ENCODE measurements at places on chromosomes 13 and 19.

DNA sequence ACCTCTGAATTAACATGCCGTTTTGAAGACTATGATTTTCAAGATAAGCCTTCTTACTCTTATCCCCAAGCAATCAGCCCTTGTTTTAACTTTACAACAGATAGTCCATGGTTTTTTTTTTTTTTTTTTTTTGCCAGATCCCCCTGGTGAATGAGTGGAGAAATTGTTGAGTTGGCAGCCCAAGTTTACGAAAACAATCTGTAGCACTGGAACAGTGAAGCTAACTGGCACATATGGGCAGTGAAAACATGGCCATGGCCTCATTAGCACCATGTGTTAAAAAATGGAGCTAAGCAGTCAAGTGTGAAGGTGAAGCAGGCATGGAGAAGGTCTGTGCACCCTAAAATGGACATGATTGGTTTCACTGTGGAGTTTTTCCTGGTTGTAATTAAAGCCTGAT is 812.1 kb upstream of the MIR17HG start:
- DNase-seq = no peak

DNA sequence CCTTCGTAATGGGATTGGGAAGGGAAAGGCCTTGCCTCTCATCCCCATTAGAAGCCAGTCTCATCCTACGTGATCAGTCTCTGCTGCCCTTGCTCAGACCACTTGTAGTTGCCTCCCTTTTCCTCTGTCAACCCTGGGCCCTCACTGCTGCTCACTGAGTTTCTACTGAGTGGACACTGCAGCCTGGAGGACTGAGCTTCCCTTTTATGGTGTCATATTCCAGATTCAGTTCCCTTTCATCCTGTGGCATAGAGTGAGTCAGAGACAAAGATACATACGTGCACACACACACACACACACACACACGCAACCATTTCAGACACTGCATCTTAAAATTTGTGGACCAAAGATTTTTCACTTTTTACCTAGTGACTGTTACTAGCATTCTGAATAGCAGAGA is 56.6 kb downstream of the COG3 start:
- no peak for DNase-seq

DNA sequence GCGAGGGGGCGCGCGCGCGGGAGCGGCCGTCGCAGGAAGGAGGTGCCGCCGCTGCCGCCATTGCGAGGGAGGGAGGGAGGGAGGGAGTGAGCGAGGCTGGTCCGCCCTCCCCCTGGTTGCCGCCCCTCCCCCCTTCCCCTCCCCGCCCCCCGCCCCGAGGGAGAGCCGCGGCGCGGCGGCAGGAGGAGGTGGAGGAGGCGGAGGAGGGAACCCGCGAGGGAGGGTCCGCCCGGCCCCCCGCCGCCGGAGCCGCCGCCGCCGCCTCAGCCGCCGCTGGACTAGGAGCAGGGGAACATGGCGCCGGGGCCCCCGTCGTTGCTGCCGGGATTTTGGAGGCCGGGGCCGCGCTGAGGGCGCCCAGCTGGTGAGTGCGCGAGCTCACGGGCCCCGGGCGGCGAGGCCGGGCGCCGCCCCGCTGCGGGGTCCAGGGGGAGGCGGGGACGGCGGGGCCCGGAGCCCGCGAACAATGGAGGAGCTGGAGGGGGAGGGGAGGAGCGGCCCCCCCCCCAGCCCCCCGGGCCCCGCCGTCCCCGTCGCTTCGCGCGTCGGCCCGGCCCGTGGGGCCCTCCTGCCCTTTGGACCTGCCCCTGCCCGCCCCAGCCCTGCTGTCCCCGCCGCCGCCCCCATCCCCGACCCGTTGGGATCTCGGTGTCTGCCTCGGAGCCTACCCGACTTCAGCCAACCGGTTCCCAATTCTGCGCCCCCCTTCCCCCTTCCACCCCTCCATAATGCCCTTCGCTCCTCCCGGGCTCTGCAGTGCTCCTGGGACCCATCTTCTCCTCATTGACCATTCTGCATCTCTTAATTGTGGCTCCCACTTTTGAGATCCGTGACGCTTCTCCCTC is at the start of gene ARHGAP35:
ARHGAP35 (plus strand) TSS at position 152 of the 845 bp plus-strand sequence. CDS start 57,679 bp downstream, outside the sequence.
- DNase-seq = peak; percentile 89

GRCh38 chr13:110929104-110929777 is 14.4 kb upstream of the ANKRD10 start:
- no peak for DNase-seq

GRCh38 chr13:42367831-42368230 is 95.9 kb downstream of the AKAP11 start:
- DNase-seq = no peak

DNA sequence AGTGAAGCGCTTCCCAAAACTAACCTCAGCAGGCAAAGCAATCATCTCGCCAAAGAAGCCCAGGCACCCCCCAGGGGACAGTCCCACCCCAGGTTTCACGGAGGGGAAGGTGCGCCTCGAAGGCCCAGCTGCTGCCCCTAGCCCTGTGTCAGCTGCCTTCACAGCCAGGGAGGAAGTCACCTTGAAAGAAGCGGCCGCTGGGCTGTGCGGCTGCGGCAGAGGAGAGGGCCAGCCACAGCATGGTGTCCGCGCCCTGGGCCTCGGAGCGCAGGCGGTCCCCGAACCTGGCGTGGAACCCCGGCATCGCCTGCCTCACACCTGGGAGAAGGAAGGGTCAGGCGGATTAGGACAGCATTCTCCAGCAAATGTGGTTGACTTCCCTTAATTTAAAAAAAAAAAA is 35.0 kb downstream of the DHRS12 start:
- DNase-seq = no peak

DNA sequence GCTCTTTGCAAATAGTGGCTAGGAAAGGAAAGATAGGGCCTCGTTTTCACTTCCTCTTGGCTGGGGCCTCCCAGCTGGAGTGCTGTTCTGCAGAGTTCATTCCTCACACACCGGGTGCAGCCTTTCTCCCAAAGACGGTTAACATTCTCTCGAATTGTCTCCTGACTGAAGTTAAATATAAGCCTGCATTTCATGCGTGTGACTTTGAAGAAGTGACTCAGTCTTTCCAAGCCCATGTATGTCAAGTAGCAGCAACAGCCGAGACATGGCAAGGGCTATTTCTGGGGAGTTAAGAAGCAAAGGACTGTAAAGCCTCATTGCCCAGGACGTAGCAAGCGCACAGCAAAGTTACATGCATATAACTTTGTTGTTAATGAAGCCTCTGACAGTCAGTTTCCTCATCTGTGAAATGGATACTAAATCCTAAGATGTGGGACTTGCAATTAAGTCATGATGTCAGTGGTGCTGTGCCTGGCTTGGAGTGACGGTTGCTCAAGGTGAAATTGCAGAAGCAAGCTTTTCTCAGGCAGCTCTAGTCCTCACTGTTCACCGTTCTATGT is 502.4 kb downstream of the MYO16 start:
- DNase-seq = no peak

- peak; percentile 20 for DNase-seq
Measured at GRCh38 chr19:1725100-1726064, 27.9 kb upstream of the ONECUT3 start.

DNA sequence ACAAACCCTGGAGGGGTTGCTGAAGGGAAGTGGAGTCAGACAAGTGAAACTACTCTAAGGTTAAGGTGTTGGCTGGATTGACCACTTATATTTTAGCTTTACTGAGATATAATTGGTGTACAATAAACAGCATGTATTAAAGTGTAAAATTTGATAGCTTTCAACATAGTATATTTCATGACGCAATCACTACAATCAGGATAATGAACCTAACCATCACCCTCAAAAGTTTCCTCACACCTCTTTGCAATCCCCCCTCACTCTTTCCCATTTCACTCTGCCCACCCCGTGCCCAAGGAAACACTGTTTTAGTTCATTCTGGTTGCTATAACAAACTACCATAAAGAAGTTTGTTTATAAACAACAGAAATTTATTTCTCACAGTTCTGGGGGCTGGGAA is 508.0 kb downstream of the FGF9 start:
- DNase-seq = no peak

GRCh38 chr19:28468701-28469459 is 744.1 kb downstream of the UQCRFS1 start:
- no peak for DNase-seq

DNA sequence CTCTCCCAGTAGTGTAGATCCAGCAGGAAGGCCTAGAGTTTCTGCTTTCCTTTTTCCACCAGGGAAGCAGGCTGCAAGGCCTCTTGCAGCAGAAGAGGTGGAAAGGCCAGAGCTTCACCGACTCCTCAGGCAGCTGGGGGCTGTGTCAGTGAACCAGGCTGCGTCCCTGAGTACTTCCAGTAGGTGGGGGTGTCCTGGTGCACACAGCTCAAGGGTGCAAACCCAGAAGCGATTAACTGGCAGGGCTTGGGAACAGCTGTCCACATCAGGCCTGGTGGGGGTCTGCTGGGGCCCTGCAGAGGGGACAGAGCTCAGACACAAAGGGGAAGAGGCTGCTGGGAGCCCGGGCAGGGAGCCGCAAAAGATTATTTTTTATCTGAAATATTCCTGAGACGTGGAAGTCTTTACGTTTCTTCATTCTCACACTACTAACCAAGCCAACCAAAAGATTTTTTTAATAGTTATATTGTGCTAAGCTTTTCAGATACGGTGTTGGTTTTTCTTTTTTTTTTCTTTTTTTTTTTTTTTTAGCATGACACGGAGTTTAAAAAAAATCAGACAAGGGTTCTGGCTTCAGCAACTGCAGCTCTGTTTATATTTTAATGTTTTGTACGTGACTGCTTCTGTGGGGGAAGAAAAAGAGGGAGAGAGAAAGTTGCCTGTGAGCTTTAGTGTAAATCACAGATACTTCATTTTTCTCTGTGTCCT is 11.0 kb downstream of the TSHZ3 start:
- DNase-seq = peak; percentile 28

GRCh38 chr19:43847246-43847645 is 20.1 kb downstream of the ZNF283 start:
- DNase-seq = no peak

DNA sequence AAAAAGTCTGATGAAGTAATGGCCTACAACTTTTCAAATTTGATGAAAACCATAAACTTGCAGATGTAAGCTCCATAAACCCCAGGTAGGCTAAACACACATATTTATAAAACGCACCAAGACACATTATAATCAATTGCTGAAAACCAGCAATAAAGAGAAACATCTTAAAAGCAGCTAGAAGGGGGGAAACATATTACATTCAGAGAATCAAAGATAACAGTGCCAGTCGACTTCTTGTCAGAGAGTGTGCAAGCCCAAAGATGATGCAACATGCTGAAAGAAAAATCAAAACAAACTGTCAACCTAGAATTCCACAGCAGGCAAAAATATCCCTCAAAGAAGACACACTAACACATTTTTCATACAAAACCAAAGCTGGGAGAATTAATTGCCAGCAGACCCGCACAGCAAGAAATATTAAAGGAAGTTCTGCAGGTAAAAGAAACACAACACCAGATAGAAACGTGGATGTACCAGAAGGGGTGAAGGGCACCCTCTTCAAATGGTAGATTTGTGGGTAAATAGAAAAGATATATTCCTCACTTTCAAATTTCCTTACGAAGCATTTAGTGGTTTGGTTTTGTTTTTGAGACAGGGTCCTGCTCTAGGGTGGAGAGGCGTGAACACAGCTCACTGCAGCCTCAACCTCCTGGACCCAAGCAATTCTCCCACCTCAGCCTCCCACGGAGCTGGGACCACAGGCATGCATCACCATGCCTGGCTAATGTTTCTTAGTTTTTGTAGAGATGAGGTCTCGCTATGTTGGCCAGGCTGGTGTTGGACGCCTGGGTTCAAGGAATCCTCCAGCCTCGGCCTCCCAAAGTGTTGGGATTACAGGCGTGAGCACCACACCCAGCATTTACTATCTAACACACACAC is 16.5 kb upstream of the ATP1A3 start:
- no peak for DNase-seq

DNA sequence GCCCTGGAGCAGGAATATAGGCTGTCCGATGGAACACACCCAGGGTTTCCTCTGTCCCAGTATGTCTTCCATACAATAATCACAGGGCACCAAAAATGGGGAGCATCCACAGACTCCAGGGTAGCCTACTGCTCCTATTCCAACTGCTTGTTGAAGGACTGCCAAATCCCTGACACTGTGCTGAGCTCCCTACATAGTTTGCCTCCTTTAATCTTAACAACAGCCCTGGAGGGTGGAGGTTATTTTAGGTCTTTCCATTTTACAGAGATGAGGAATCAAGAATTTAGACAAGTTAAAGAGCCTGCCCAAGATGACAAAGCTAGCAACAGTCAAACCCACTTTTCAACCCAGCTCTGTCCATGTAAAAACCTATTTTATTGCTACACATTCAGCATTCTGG is 790.4 kb downstream of the DIAPH3 start:
- no peak for DNase-seq

DNA sequence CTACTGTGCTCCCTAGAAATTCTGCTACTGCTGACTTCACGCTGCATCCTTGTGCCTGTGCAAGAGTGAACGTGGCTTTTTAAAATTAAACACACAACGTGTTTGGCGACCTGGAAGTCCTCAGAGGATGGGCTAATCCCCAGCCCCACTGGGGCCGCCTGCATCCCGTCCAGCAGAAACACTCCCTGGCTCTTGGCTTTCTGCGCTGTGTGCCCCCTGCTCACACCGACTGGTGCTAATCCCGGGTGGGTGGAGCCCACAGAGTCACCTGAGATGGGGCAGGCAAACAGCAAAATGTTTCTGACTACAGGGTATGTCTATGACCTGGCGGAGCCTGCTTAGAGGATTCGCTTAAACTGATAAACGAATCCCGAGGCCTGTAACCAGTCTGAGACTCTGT is 15.1 kb downstream of the CAPS start:
- DNase-seq = no peak

DNA sequence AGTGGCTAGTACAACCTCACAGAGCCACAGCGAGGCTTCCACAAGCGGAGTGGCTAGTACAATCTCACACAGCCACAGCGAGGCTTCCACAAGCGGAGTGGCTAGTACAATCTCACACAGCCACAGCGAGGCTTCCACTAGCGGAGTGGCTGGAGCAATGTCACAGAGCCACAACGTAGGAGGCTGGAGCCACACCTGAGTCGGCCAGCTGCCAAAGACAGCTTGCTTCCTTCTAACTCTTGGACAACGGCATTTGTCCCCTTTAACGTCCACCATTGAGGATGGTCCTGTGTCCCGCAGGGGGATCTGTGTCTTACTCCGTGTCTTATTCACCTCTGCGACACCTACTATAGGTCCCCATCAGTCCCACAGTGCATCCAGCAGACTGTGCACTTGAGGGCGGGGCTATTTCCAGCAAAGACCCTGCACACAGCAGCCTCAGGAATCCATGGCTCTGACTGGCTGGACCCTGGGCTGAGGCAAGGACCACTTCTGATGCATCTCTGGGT is 3.7 kb downstream of the ZNF787 start:
- DNase-seq = no peak

DNA sequence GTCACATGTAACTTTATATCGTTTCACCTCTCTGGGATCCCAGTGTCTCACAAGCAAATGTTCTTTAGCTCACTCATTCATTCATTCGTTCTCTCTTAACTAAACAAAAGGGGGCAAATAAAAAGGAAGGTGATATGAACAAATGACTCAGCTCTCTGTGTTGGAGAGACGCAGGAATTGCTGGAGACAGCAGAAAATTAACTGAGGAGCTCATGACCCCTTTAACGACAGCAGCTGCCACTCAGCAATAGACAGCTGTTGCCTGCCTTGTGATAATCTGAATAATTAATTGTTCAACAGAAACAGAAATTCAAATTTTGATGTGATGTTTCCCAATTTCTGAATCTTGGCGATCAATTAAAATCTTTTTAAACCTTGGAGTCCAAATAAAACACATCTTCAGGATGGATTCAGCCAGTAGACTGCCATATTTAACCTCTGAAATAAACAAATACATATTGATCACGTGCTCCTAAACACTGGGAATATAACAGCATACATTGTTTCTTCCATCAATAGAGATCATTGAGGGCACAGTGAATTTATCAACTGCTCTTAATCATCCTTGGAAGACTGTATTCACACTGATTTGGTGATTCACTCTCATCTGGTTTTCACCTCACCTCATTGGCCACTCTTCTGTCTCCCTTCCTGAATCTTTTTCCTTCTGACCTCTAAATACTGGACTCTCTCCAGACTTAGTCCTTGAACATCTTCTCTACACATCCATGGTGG is 63.3 kb downstream of the MBNL2 start:
- DNase-seq = no peak

Measured in CD4-positive, alpha-beta T cell treated with Interleukin-6 at 100 ng/mL for 8 hours (primary cell).